ENCODE measurements at places on chromosomes 5 and 9.

DNA sequence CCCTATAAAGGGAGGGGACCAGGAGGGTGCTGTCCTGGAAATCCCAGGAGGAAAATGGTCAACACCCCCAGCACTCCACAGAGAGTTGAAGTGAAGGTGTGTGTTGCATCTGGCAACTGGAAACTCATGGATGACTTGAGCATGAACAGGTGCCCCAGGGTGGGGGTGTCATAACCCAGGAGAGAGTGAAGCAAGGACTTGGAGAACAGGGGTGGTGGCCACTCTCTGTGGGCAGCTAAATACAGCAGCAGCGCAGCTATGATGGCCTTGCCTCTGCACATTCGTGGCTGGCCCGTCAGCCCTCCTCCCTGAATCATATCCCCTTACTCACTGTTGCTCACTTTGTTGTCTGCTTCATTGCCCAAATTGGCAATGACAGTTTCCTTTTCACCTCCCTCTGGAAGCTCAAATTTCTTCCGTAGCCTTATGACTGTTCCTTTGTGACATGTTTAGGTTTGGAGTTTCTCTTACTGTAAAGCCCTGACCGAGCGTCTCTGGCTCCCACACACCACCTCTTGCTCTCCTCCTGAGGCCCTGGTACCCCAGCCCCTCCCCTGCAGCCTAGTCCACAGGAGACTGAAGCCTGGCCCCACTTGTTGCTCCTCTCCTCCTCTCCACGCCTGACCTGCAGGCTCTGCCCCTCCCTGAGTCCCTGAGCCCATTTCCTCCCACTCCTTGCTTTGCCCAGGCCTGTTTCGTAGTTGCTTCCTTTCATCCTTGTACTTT lies 185.8 kb downstream of the CD180 start:
- DNase-seq, result no peak

DNA sequence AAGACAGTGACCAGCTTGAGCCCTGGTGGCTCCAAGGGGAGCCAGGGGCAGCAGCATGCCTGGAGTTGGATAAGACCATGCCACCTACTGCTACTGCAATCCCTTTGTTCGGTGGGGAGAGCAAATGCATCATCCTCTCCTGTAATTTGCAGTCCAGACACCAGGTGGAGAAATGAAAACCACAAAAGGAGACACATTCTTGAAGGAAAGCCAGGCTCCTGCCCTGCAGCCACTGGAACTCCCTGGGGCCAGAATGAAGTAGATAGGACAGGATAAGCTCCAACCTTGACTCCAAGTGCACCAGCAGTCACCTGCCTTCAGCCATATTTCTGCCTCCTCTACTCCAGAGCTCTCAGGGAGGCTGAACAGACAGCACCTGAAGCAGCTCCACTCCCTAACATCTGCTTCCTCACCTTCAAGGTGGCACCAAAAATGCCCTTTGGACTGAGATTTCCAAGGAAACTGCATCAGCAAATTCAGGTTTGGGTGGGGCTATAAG lies 65.1 kb upstream of the IQGAP2 start:
- peak; percentile 86 for DNase-seq

GRCh38 chr5:31898036-31898632 lies 259.2 kb downstream of the PDZD2 start:
- DNase-seq, result no peak

DNA sequence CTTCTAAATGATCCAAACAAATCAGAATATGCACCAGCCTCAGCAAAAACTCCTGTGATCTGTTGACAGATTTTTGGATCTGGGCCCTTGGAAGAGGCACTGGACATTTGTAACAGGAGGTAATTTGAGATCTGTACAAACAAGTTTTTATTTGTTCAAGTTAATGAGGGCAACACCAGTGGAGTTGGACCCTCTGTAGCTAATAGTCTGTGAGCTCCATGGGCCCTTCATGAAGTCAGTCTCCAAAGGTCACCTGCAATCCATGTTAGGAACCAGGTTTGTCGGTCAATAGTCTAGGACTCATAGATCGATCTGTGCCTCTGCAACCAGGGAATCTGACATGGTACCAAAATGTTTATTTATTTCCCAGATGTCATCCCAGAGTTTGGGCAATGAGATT lies 40.9 kb downstream of the PAM start:
- no peak for DNase-seq
